Common myeloid progenitor, CD34-positive (primary cell): ENCODE measurements at places on chromosomes 6 and 20.

- no peaks in the 10 kb centered on the region for H3K27me3 ChIP-seq
- H3K36me3 ChIP-seq, result no peaks in the 10 kb centered on the region
Observed at GRCh38 chr6:41675992-41676391, 37.7 kb downstream of the MDFI start.

DNA sequence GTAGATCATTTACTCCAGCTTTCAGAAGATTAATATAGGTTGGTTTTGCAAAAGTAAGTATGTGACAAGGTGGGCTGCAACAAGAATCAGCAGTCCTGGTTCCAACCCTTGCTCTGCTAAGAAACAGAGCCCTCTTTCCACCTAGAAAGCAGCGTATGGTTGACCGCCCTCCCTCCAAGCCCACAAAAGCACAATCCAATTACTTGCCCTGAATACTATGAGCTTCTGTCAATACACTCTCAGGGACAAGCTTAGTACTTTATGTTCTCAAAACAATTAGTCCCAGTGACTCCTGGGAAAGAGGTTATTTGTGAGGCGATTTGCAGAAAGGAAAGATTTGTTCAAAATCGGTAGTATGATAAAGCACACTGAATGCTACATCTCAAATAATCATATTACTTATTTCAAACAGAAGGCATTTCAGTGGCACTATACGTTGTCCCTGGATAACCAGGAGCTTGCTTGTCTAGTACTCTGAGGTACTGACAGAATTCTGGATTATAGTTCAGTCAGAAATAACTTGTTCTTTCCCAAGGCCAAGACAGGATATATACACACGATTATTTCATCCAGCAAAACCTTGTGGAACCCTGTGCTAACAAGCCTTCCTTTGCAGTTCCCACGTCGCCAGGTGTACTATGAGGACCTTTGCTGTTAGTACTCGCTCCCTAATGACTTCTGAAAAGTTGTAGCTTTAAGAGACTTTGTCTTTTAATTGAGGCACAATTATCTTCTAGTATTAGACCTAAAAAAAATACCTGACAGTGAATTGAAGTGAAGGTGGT lies 96.9 kb upstream of the ADTRP start:
- DNase-seq, result no peak
- no peak overlapping the region for H3K27ac ChIP-seq
- H3K4me1 ChIP-seq, result no peaks in the 10 kb centered on the region
- no peak overlapping the region for H3K4me3 ChIP-seq
- H3K27me3 ChIP-seq, result no peaks in the 10 kb centered on the region

- no peak for DNase-seq
Observed at GRCh38 chr6:6210994-6211393, 109.5 kb downstream of the F13A1 start.

- no peak overlapping the region for H3K27ac ChIP-seq
- H3K36me3 ChIP-seq, result no peaks in the 10 kb centered on the region
- H3K4me3 ChIP-seq, result no peak overlapping the region
Observed at GRCh38 chr6:108080010-108080780, 5.7 kb upstream of the OSTM1 start.

- peaks cover 17% of the 10 kb centered on the region for H3K4me1 ChIP-seq
- no peak overlapping the region for H3K4me3 ChIP-seq
- no peaks in the 10 kb centered on the region for H3K36me3 ChIP-seq
- peak; percentile 56 for DNase-seq
Observed at GRCh38 chr6:150006961-150007464, 18.3 kb downstream of the RAET1L start.

- H3K4me3 ChIP-seq, result no peak overlapping the region
- H3K27ac ChIP-seq, result no peak overlapping the region
- no peak for DNase-seq
- H3K4me1 ChIP-seq, result no peaks in the 10 kb centered on the region
- no peaks in the 10 kb centered on the region for H3K27me3 ChIP-seq
Observed at GRCh38 chr20:62289898-62290297, 12.9 kb upstream of the ADRM1 start.

- no peak overlapping the region for H3K27ac ChIP-seq
- H3K27me3 ChIP-seq, result peaks cover 9% of the 10 kb centered on the region
- H3K36me3 ChIP-seq, result no peaks in the 10 kb centered on the region
- no peak overlapping the region for H3K4me3 ChIP-seq
Observed at GRCh38 chr20:34190679-34191090, 50.5 kb upstream of the ASIP start.

- H3K27me3 ChIP-seq, result no peaks in the 10 kb centered on the region
- no peak overlapping the region for H3K27ac ChIP-seq
- peak; percentile 73 for DNase-seq
Observed at GRCh38 chr6:15317934-15318902, 72.3 kb downstream of the JARID2 start.
